ENCODE measurements at places on chromosomes 16 and 17.
A peak's percentile ranks its signal among the peaks of the same experiment; 100 is the strongest.

DNA sequence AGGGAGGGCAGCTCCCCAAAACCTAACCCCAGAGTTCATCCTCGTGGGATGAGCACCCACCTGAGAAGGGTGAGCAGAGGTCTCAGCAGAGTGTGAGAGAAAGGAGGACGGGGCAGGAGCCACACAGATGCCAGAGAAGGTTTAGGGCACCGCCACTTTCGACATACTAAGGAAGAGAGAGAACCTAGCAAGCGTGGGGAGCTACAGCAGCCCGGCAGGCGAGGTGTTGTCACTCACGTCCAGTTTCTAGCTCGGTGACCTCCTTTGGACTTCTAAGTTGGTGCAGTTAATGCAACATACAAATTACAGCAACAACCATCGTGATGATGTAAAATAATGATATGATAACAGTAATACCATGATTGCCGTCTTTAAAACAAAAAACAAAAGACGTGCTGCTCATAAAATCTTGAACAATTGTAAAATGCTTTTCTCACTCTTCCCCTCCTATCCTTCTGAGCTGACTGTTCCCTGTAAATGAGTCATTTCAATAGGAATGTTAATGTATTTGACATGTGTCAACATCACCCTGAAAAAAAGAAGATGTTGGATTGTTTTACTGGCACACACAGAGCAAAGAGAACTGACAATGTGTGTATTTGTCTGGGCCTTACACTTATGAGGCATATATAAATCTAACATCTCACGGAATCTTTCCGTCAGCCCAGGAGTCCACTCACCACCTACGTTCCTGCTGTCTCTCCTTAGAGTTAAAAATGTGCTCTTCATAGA, 158.2 kb upstream of the MAF start:
- no peak for DNase-seq

GRCh38 chr16:27520982-27521673, 28.6 kb downstream of the GTF3C1 start:
- DNase-seq: peak; percentile 29

GRCh38 chr17:57373048-57373447, 116.7 kb downstream of the MSI2 start:
- no peak for DNase-seq

- no peak for DNase-seq
Observed at GRCh38 chr16:84310642-84311041, 16.0 kb downstream of the WFDC1 start.
